ENCODE measurements at places on chromosomes 2 and 18.

DNA sequence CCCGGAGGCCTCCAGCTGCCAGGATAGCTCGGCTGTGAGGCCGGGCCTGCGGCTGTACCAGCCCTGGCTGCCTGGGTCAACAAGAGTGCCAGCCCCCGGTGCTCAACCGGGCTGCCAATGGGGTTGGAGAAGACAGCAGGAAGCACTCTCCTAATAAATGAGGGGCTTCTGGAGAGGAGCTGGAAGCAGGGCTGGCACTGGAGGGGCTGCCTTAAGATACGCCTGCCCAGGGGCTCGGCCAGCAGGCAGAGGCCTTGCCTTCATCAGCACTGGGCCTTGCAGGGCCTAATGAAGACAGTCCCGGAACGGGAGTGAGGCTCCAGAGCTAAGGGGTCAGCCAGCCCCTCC lies 73.6 kb downstream of the TEX51 start:
- no peak for DNase-seq

GRCh38 chr2:8977758-8978157 lies 25.7 kb downstream of the MBOAT2 start:
- DNase-seq, result no peak

- DNase-seq, result no peak
Observed at GRCh38 chr2:109124982-109125592, 3.9 kb upstream of the SH3RF3 start.

- no peak for DNase-seq
Observed at GRCh38 chr18:11261486-11261885, 112.1 kb upstream of the PIEZO2 start.

- no peak for DNase-seq
Observed at GRCh38 chr2:25021791-25022362, 20.0 kb upstream of the EFR3B start.

GRCh38 chr2:221850076-221850475 lies 278.0 kb upstream of the EPHA4 start:
- no peak for DNase-seq

GRCh38 chr2:13240061-13240460 lies 523.3 kb downstream of the TRIB2 start:
- no peak for DNase-seq

GRCh38 chr2:146540271-146540932 lies 1304.4 kb upstream of the ACVR2A start:
- DNase-seq, result no peak

GRCh38 chr2:219495531-219496122 lies 3.1 kb upstream of the GMPPA start:
- no peak for DNase-seq

GRCh38 chr2:69645921-69646320 lies 2.4 kb upstream of the AAK1 start:
- DNase-seq, result no peak

GRCh38 chr2:216217904-216218260 lies 108.7 kb downstream of the XRCC5 start:
- no peak for DNase-seq

- no peak for DNase-seq
Observed at GRCh38 chr2:134705861-134706586, 12.8 kb downstream of the TMEM163 start.

GRCh38 chr2:236086971-236087465 lies 81.2 kb downstream of the GBX2 start:
- no peak for DNase-seq

DNA sequence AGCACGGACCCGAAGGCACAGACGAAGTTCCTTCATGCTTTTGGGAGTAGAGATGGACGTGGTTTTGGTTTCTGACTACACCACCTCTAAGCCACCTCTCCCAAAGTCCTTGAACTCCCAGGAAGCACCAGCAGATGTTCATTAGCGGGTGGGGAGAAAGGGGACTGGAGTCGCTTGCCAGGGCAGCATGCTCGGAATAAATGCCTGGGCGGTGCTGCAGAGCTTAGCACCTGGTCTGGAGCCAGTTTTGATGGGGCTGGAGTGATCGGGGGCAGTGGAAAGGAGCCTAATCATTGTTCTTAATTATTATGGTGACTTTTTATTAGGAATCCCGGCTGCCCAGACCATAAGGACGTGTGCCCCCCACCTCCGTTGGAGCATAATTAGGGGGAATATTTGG lies 220.8 kb downstream of the TFCP2L1 start:
- no peak for DNase-seq

GRCh38 chr18:4308576-4308975 lies 146.5 kb downstream of the DLGAP1 start:
- DNase-seq, result no peak

DNA sequence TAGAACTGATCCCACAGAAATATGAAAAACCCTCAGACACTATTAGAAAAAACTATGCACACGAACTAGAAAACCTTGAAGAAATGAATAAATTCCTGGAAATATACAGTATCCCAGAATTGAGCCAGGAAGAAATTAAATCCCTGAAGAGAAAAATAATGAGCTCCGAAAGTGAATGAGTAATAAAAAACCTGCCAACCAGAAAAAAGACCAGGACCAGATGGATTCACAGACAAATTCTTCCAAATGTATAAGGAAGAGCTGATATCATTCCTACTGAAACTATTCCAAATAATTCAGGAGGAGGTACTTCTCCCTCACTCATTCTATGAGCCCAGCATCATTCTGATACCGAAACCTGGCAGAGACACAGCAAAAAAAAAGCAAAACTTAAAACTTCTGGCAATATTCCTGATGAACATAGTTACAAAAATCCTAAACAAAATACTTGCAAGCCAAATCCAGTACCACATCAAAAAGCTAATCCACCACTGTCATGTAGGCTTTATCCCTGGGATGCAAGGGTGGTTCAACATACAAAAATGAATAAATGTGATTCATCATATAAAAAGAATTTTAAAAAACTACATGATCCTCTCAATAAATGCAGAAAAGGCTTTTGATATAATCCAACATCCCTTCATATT lies 1397.6 kb upstream of the DDX18 start:
- DNase-seq, result no peak

- no peak for DNase-seq
Observed at GRCh38 chr2:127456960-127457359, 38.7 kb downstream of the PROC start.

GRCh38 chr18:33507019-33507418 lies 66.5 kb upstream of the CCDC178 start:
- DNase-seq, result no peak

GRCh38 chr2:85605406-85606115 lies 3.1 kb upstream of the TMEM150A start:
- DNase-seq, result no peak

GRCh38 chr2:19321946-19322345 lies 36.5 kb downstream of the OSR1 start:
- DNase-seq, result no peak

GRCh38 chr2:223594259-223594658 lies 7.9 kb downstream of the SCG2 start:
- DNase-seq, result no peak

DNA sequence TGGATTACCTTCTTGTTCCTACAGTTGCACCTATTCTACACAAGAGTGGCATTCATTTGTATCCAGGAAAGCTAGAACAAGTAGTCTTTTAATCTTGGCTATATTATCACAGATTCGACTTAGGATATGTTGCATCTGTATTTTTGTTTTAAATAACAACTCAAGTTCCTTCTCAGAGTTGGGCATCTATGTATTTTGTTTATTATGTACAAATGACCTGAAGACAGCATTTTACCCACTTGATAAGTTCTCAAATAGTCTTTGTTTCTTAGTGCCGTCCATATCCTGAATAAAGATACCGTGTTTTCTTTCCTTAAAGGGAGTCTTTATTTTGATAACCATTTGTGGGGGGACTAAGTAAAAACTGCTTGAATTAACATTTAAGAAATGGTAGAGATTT lies 2.9 kb downstream of the ITPRID2 start:
- no peak for DNase-seq

- no peak for DNase-seq
Observed at GRCh38 chr2:11669454-11670291, at the start of gene NTSR2. TSS of gene NTSR2 (minus strand) at chr2:11670195. CDS start at chr2:11670129, 66 bp downstream.

- no peak for DNase-seq
Observed at GRCh38 chr2:127052771-127053691, 53.9 kb downstream of the BIN1 start.

- DNase-seq, result no peak
Observed at GRCh38 chr2:15278296-15278695, 282.8 kb downstream of the NBAS start.

DNA sequence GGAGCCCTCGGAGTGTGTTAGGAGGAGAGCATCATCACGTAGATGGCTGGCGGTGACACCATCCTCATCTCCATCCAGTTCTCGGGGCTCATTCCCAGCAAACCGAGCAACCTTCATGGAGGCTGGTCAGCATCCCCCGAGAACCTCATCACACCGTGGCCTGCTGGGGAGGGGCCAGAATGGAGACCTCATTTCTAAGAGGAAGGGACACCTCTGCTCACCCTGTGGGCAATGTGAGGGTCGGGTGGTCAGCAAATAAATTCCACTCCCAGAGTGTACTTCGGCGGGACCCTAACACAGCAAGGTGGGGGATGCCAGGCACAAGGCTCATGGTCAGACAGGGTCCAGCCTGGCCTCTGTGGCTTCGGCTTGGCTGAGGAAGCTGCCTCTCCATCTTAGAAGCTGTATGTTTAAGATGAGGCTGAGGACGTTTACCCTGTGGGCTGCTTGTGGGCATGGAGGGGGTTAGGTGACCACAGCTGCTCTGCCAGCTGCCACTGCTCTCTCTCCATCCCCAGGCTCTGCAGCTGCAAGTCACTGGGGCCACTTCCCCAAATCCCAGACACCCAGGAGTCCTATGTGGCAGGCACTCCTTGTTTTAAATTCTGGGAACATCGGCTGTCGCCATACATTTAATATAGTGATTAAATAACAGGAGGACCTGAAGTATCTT lies 56.5 kb upstream of the PXDN start:
- DNase-seq, result no peak

DNA sequence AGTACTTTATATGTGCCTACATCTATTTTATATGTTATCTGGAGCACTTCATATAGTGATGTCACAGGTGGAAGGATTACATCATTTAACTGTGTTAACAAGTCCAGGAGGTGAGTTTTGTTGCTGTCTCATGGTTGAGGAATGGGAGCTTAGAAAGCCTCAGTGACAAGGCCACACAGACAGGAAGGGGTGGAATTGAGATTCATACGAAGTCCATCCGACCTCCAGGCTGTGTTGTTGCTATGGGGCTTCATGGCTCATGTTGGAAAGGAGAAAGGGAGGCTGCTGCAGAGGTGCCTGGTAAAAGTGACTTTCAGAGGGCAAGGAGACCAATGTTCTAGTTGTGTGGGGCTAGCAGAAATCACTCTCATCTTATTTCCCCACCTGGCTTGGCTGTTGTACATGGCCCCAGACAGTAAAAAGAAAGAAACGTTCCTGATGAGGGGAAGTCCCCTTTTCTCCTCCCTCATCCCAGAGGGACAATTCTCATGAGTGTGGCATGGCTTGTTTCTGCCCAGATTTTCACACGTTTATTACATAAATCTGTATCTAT lies 31.0 kb upstream of the GREB1 start:
- DNase-seq, result no peak

DNA sequence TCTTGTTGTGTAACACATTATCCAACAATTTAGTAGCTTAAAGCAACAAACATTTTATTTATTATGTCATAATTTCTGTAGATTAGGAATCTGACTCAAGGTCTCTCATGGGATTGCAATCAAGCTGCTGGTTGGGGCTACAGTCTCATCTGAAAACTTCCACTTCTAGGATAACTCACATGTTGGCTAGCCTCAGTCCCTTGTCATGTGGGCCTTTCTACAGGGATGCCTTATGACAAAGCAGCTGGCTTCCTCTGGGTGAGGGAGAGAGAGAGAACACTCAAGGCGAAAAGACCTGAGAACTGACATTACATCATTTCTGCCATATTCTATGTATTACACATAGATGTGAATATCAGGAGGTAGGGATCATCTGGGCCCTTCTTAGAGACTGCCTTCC lies 317.9 kb upstream of the VRK2 start:
- no peak for DNase-seq

DNA sequence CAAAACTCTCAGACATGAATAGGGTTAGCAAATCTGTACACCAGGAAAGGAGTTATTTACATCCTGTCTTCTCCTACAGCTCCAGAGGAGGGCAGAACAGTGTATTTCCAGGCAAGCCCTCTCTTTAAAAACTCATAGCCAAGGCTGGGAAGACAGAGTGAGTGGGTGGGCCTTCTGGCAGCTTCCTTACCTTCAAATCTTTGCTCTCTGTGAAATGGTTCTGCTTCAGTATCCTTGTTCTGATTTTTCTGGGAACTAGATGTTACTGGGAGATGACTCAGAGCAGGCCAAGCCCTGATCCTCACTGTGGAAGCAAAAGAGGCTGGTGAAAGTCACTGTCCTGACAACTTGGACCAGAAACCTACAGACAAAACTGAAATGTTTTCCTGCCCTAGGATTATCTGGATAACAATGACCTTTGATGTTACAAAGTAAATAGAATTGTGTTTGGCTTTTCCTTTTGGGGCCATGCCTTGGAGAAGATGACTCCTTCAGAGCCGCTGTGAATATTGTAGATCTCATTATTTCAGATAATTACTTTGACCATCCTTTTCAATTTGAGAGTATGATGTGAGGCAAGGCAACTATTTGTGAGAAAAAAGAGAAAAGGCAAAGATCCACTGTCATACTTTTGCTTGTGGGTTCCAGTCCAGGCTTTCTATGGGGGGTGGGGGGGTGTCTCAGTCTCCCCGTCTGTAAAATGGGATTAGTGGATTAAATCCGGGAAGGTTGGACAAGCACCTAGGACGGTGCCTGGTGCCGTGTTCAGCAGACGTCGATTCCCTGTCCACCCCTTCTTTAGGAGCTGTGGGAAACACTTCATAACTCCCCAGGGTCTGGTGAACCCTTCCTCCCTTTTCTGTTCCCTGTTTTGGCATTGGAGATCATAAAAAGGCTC lies 644 bp upstream of the QPCT start:
- DNase-seq, result no peak

DNA sequence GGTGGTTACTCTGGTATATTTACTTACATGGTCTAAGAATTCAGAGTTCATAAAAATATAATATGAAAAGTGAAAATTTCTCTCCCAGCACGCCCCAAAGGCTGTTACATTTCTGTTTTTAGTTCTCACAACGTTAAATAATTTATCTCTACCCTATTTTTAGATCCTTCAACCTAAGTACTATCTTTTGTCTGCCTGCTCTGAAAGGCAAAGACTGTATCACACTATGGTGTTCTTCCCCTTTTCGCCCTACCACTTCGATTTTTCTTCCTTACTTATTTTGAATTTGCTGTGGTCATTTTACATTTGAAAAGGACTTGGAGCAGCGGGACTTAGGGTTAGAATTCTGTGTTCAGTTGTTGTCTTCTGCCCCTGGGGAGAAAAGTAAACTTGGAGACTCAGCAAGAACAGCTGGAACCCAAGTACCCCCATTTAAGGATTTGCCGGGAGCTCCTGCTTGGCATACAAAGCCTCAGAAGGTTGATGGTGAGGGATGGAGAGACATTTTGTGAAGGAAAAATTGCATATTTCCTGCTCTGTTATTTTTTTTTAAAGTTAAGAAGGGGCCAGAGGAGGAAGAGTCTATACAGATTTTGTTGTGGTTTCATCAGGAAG lies 19.0 kb downstream of the ADAM23 start:
- DNase-seq, result no peak
